Activated CD4-positive, alpha-beta T cell treated with anti-CD3 and anti-CD28 coated beads, Interleukin-2, amount 10 ng/mL, durations not matched to agents 24 days and 14 days (primary cell): ENCODE measurements at places on chromosomes 5 and 9.

DNA sequence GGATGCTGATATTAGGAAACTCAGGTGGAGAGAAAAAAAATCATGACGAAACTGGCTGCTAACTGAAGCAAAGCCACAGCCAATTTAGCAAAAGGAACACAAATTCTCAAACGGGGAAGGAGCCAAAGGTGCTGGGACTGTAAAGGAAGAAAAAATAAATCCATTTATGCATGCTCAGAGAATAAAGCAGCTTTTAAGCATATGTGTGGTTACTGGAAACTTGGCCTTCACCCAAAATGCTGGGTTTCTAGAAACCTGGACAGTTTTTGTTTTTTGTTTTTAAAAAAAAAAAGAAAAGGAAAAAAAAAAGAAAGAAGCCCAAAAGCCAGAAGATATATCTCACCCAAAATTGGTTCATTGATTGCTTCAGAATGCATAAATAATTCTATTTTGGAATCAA, 8.0 kb downstream of the WHRN start:
- DNase-seq = no peak

- DNase-seq = no peak
Observed at GRCh38 chr5:131754363-131754762, 42.5 kb downstream of the FNIP1 start.

DNA sequence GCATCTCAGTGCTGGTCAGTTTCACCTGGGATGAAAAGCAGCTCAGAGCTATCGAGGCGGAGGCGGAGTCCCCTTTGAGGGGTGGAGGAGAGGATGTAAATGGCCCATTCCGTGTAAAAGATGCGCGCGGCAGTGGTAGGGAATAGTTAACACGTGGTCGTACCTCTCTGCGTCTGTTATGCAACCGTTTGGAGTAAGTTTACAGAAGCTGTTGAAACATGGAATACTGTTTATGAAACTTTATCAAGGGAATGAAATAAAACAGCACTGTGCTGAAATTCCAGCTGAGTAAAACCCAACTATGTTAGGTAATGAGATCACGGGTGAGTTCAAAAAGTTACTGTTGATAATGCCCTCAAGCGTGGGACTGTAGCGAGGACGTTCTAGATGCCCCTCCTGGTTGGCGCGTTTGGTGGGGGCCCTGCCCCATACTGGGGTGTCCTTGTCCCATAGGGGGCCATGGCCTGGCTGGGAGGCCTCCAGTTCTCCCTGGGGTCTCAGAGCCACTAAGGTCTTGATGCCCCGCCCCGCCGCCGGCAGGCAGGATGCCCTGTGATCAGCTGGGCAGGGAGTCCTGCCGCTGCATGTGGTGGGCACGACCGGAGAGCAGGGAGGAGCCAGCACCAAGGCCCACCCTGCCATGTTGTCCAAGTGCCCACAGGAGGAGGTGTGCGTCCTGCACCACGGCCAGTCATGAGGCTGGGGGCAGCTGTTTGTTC, 90.9 kb downstream of the COL5A1 start:
- no peak for DNase-seq

DNA sequence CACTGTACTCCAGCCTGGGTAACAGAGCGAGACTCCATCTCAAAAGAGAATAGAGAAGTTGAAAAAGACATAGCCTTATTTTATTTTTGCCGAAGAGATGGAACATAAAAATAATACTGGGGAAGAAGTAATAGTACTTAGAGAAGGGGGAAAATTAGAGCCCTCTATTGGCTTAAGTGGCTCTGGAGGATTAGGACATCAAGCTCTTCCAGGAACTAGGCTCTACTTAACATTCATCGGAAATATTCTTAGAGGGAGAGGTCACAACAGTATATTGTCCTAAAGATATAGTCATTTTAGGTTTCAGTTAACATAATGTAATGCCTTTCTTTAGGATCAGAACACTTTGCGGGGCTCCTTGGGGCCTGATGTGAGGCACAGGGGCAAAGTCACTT, 86.0 kb upstream of the PLPP1 start:
- no peak for DNase-seq

GRCh38 chr9:35070823-35071813, 1.3 kb downstream of the VCP start:
- no peak for DNase-seq

DNA sequence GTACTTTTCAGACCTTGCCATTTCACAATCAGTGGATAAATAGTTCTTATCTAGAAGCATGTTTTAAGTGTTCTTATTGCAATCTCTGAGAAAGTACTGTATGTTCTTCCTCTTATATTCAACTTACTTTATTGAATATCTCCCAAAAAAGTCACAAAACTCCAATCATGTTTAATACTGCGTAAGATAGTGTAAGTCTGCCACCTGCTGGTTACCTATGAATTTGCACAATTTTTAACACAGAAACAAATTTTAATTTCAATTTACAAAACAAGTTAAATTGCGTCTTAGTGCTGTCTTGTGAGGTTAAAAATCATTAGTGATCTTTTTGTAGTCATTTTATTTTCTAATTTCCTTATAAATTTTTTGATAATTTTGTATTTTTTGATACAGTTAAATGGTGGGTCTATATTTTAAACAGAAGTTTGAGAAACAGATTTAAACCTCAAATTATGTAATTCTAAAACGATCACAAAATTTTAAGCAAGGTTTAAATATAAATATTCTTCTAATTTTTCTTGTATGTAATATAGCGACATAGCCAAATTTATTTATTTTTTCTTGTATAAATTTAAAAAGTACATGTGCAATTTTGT, 115.8 kb downstream of the EMB start:
- peak; percentile 66 for DNase-seq

DNA sequence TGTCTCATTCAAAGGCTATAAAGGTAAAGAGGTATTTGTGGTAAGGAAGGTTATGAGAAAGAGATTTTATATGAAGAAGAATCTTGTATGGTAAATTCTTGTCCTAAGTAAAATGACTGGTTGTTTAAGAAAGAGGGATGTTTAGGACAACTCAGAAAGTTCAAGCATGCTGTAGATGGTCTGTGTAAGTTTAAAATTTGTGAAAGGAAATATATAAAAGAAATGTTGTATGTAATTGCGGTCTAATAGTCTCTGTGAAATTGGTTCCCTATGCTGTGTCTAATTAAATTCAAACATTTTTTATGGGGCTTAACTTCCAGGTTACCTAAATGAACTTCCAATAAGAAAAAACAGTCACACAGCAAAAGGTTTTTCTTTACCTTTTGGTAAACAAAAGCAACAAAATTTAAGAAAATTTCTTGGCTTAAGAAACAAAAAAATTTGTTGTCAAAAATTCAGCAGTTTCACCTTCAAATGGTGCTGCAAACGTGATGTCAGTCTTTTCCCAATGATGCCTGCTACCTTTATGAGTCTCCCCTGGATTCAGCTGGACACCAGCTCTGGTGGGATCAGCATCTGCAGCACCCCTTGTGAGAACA, 83.0 kb upstream of the FCN1 start:
- DNase-seq = no peak

DNA sequence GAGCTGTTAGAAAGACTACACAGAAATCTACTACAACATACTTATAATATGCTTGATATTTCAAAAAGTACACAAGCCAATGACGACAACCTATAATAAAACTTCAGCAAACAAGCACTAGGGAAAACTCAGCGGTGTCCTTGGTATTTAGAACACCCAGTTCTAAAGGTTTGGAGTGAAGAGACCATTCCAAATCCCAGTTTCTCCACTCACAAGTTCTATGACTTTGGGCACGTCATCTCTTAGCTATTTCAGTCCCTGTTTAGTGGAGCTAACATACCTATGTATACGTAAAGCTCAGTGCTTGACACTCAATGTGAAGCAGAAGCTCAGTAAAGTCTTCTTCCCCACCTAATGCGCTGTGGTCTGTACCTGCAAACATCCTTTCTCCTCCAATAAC, 52.8 kb downstream of the MLLT3 start:
- no peak for DNase-seq

- DNase-seq = no peak
Observed at GRCh38 chr9:137298401-137299202, 3.5 kb downstream of the NRARP start.

DNA sequence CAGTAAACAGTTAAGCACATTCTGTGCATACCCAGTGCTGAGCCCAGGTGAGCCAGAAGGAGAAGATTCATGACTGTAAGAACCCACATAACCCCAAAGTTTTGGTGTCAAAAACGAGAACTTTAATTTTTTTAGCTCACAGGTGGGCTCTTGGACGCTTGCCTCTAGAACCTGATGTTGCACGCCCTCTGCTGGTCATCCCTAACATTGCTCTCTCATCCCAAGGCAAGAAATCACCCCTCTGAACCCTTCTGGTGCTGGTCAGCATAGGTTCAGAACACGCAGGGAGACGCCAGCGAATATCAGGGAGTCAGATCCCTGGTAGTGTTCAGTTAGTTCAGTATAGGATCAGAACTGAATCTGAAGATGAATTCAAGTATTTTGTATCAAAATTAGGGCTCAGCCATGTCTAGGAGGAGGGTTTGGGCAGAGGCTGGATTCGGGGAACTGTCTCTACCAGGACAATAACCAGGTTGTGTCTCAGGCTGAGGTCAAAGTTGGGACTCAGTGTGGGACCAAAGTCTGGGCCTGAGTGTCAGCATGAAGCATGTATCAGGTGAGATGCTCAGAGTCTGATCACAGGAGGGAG, 4.1 kb upstream of the DNAJB5 start:
- peak; percentile 89 for DNase-seq
